ENCODE measurements at places on chromosomes 1 and 21.

GRCh38 chr1:156565519-156565918 is 6.8 kb downstream of the IQGAP3 start:
- DNase-seq: no peak

DNA sequence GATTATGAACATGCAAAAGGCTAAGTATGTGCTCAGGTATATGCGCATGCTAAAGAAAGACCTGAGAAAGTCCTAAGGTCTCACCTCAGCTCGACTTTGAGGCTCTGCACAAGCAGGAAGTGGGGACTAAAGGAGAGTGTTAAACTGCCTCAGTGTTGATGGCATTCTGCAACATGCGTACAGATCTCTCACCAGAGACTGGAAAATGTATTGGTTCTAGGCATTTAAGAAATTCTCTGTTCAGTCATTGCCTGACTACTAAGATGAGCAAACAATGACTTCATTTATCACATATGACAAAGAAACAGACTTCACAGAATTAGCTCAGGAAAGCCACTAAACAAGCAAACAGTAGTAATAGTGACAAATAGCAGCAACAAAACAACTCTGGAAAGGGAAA is 90.8 kb downstream of the USH2A start:
- no peak for DNase-seq

DNA sequence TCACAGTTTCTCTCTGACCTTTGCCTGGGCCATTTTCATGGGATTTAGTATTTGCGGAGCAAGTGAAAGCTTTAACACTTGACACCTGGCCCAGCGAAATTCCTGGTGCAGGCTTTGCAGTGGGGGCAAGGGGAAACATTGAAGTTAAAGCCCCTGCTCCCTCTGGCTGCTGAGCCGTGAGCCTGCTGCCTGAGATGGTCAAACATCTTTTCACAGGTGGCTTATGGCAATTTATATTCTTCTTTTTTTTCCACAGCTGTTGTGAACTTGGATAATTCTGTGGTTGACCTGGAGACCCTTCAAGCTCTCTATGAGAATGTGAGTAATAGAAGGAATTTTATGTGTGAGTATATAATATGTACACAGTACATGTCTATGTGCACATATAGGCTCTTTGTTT is 202.9 kb downstream of the FMN2 start:
- DNase-seq: no peak

DNA sequence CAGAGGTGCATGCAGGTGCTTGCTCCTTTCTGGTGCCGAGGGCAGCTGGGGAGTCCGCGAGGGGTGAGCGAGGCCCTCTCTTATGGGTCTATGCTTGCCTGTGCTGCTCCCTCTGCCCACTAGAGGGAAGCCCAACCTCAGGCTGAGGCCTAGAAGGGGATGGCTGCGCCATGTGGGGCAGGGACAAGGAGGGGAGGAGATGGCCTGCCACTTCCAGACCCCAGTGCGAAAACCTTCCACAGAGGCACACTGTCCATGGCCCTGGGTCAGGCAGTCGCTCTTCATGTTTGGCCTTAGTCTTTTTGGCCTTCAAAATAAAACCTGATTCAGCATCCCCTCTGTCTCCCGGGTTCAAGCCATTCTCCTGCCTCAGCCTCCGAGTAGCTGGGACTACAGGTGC is 14.0 kb downstream of the RHBG start:
- peak; percentile 39 for DNase-seq

DNA sequence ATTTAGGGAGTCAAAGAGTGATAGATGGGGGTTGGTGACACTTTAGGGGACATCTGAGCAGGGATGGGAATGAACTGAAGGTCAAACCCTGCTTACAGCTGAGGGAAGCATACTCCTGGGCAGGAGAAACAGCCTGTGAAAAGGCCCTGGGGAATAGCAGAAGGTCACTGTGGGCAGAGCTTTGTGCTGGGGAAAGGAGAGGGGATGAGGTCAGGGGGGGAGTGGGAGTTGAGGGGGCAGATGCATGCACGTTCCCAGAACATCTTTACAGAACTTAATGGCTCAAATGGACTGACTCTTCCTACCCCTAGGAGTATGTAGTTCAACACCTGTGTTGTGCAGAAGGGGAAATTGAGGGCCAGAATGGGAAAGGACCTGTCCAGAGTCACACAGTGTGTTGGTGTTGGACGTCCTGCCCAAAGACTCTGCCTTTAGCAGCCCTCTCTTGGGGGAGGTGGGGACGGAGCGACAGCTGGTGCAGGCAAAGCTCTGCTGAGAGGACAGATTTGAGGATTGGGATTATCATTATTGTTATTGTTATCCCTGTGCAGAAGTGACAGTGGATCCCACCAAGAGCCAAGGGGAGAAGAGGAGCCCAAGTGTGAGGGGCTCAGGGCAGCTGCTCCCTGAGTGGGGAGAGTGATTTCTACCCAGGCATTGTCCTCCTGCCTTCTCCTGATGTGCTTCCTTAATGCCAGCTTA is 116.5 kb downstream of the PTPRU start:
- no peak for DNase-seq

DNA sequence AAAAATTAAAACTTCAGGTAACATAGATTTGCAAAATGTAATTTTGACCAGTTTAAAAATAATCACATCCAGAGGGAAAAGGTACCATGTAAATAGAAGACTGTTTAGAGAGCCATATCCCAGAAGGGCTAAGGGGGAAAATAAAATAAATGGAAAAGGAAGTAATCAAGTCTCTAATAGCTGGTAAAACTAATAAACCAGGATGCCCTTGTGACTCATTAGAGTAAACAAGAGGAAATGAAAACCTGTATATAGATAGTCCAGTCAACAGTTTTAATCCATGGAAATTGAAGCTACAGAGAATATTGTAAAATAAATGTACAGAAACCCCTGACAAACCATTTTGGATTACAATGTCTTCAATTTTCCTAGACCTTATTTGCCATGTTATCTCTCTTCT is 698.0 kb upstream of the RGS18 start:
- DNase-seq: no peak

DNA sequence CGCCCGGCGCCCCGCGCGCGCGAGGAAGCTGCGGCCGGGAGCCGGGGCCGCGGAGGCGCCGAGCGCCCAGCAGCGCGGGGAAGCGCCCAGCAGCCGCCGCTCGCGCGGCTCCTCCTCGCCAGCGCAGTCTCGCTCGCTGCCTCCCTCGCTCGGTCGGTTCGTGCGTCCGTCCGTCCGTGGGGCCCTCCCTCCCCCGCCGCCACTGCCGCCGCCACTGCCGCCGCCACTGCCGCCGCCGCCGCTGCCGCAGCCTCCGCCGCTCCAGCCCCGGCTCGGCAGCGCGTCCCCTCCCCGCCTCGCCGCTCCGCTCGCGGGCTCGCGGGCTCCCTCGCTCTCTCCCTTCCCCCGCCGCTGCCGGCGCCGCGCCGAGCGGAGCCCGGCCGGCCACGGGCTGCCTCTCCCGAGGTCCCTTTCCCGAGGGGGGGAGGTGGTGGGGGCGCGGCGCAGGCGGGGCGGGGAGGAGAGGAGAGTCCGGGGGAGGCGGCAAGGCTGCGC is at the start of gene KCND3:
KCND3 (minus strand) TSS at position 138 of the 495 bp plus-strand sequence.
- DNase-seq: peak; percentile 53

DNA sequence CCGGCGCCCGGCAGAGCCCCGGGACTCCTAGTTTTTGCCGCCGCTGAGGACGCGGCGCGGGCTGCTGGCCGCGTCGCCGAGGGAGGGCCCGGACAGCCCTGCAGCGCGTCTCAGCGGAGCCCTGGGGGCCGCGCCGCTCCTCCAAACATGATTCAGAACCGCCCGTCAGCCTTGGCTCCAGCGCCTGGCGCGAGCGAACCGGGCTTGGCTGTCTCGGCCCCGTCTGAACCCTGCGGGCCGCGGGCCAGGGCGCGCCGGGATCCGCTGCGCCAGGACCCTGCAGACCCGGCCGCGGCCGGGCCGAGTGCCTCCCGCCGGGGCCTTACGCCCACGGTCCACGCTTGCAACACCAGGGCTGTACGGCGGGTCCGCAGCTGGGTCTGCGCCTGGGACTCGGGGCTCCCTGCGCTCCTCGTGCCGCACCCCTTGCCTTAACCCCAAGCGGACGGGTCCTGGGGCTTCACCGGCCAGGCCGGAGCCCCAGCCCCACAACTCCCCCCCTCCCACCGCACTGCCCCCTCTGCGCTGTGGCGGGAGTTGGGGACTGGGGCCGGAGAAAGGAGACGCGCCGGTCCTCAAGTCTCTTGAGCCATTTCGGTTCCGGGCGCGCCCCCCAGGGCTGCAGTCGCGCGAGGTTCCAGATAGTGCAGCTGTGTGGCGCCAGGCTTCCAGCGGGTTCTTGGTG is 48.4 kb upstream of the CD34 start:
- peak; percentile 90 for DNase-seq

- DNase-seq: no peak
Measured at GRCh38 chr1:80375662-80376061, 1369.1 kb upstream of the ADGRL4 start.

DNA sequence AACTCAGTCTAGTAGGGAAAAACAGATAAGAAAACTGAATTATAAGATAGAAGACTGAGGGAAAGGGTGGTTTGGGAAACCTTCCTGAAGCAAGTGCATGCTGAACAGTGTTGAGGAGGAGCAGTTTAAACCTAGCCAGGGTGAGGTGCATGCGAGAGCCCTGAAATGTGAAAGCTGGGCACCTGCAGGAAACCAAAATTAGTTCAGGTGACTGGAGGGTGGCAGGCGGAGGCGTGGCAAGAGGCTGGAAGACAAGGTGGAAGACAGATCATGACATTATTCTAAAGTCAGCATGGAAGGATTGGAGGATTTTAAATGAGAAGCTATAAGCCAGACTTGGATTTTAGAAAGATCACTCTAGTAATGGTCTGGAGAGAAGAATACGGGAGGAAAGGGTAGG is 75.1 kb downstream of the CACNA1E start:
- no peak for DNase-seq

DNA sequence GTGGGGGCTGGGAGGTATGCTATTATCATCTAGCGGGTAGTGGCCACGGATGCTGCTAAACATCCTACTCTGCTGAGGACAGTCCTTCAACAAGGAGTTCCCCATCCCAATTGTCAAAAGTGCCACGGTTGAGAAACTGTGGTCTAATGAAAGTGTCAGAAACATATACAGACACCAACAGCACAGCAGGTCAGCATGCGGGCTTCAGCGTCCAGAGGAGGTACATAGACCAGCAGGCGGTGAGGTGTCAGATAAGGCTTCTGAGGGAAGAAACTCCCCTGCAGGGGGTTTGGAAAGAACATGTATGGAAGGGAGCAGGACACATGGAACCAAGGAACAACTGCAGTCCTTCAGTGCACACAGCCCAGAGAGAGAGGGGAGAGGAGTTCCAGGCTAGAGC is 4.8 kb upstream of the TTC4 start:
- DNase-seq: no peak

DNA sequence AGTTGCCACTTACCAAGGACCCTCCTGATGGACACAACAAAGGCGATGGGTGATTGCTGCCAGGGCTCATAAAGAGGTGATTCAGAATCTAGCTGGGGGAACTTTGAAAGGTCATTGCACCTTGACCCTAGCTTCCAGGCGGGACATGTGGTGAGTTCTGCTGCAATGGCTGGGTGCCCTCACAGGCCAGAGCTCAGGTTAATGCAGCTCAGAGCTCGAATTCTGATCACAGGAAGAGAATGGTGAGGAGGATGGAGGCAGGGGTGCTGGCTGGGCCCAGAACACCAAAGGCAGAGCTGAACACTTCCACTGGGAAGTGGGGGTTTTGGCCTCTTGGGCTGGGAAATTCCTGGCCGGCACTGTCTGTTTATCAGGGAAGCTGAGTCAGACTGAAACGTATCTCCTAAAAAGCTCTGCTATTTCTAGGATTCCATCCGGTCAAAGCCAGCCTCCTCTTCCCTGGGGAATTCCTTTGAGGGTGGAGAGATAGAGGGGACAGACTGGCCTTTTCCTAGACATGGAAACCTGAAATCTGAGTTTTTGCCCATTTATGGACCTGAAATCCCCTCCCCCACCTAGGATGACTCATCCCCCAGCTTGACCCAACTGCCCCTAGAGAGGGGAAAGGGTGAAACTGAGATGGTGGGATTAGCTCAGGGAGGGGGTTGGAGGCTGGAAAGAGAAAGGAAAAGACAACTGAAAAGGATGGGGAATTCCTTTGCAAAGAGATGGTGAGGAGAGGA is 27.2 kb downstream of the NUAK2 start:
- DNase-seq: no peak

- no peak for DNase-seq
Measured at GRCh38 chr1:18541046-18541795, 60.5 kb downstream of the KLHDC7A start.

- peak; percentile 56 for DNase-seq
Measured at GRCh38 chr1:231694075-231694431, 67.5 kb downstream of the DISC1 start.

GRCh38 chr1:15477646-15478212 is 1.8 kb downstream of the CELA2B start:
- no peak for DNase-seq

DNA sequence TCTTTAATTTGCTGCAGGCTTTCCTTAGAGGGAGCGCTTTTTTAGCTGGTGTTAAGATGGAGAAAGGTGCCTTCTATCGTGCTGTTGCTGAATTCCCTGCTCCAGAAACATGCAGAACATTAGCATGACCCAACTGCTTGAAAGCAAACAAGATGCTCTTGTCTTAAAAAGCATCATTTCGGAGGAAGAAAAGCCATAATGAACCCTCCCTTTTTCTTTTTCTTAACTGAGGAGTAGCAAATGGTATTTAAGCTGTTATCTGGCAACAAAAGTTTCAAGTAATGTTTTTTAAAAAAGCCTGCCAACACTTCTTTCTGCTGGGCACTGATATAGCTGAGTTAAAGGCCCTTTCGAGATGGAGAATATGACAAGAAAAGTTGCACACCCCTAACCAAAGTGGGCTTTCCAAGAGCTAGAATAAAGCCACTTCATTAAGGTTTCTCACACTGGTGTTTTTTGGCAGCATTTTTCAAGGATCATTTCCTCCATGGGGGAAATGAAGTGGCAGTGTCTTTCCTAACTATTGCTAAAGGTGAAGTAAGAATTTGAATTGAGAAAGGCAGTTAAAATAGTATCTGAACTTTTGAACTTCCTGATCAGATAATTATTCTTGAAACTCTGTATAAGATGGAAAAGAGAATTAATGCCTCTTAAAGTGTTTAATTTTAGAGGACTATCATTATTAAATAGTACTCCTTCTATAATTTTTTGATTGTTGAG is 38.8 kb downstream of the ST6GALNAC5 start:
- DNase-seq: no peak

GRCh38 chr1:58358346-58358745 is 188.2 kb downstream of the OMA1 start:
- no peak for DNase-seq

DNA sequence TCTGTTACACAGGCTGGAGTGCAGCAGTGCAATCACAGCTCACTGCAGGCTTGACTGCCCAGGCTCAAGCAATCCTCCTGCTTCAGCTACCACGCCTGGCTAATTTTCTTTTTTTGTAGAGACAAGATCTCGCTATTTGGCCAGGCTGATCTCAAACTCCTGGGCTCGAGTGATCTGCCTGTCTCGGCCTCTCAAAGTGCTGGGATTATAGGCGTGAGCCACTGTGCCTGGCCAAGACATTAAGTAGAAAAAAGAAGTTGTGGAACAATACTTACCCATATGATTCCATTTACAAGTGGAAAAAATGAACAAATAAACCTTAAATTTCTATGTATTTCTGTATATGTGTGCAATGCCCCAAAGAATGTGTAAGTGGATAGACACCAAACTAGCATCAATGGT is 30.3 kb upstream of the ID3 start:
- no peak for DNase-seq

GRCh38 chr1:240820816-240821215 is 208.9 kb upstream of the GREM2 start:
- DNase-seq: no peak

Data from left ventricle myocardium inferior (tissue), 1 donor.